ENCODE measurements at places on chromosomes 2 and 18.
A peak's percentile ranks its signal among the peaks of the same experiment; 100 is the strongest.

- no peak for DNase-seq
These were observed 87.3 kb upstream of the LDLRAD4 start for GRCh38 chr18:13131283-13131682.

DNA sequence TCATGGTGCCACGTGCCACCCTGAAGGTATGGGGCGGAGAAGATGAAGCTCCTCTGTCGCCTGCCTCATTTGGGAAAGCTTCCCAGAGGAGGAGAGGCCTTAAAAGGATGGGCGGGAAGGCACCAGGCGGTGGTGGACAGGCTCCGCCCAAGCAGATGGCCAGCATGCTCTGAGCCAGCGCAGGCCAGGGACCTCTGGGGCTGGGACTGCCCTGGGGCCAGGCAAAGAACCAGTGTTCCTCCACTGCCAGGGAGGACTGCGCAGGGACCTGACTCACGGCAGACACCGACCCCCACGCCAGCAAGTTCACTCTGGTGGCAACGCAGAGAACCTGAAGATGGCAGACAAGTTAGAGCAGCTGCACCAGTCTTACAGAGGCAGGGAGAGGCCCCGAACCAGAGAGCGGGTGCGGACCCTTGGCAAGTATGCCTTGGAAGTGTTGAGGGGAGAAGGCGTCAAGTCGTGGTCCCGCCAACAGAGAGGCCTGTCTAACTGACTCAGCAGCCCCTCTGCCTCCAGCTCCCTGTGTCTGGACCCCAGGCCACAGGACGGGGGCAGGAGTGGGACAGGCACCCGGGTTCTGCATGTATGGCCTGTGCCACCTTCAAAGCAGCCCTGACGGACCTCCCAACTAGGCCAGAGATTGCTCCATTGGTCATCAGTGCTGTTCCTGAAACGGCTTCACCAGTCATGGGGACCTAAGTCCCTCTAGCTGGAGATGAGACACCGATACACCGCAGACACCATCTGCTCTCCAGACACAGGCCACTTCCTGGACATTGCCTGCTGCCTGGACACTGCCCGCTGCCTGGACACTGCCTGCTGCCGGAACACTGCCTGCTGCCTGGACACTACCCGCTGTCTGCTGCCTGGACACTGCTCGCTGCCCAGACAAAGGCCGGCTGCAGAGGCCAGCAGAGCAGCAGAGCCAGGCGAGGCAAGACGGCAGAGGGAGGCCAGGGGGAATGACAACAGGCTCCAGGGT lies 124.7 kb downstream of the HDAC4 start:
- DNase-seq, result no peak

GRCh38 chr18:12041561-12041960 lies 52.1 kb upstream of the ANKRD62 start:
- DNase-seq, result no peak

DNA sequence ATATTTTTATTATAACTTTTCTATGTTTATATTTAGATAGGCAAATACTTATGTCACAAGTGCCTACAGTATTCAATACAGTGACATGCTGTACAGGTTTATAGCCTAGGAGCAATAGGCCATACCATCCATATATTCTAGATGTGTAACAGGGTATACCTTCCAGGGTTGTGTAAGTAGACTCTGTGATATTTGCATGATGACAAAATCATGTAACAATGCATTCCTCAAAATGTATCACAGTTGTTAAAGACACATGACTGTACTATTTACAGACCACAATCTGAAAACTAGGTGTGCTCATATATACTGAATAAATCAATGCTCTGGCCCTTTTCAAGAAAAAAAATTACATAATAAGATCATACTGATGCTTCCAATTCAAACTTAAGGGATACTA lies 433.2 kb upstream of the RGPD4 start:
- no peak for DNase-seq

DNA sequence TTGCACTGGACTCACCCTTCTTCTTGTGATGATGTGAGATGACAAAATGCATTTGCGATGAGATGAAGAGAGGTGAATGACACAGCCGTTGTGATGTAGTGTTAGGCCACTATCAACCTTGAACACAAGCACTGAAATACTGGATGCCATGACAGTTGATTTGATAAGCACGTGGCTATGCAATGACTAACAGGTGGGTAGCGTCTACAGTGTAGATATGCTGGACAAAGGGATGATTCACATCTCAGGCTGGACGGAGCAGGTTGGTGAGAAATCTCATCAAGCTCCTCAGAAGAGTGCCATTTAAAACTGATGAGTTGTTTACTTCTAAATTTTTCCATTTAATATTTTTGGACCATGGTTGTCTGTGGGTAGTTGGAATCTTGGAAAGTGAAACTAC lies 375.8 kb upstream of the LYPD1 start:
- DNase-seq, result no peak

DNA sequence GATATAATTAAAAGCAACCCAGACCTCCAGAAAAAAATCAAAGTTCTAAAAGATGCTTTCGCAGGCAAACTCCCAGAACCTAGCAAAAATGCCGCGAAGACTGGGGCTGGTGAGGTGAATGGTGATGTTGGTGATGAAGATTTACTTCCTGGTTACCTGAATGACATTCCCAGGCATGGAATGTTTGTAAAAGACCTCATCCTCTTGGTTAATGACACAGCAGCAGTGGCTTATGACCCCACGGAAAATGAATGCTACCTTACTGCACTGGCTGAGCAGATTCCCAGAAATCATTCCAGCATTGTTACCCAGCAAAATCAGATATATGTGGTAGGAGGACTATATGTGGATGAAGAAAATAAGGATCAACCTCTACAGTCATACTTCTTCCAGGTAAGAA lies 994 bp downstream of the KLHL41 start:
- DNase-seq, result no peak

DNA sequence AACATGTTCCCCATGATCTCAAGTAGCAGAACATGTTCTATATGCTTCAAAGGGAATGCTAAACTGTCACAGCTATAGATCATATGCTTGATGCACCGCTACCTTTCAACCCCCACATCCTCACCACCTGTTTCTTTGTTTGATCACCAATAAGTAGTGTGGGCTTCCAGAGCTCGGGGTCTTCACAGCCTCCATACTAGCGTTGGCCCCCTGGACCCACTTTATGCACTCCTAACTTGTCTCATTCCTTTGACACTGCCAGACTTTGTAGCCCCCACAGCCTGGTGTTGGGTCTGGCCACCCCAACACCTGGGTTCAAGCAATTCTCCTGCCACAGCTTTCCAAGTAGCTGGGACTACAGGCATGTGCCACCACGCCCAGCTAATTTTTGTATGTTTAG lies 11.6 kb upstream of the RBM44 start:
- no peak for DNase-seq

DNA sequence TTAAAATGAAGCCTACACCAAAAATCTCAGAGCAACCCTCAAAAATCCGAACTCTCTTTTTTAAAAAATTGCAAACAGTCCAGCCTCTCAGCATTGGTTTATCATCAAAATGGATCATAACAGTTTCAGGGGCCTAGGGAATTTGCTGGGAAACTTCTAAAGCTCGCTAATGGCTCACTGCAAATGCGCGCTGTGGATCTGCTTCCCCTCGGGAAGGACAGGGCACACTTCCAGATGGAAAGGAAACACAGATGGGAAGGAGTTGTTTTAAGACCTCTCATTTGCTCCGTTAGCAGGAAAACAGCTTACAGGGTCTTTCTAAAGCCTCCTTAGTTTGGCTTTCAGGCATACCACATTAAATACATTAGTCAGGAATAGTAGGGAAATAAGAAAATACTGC lies 27.2 kb downstream of the FECH start:
- no peak for DNase-seq

GRCh38 chr2:119715409-119716283 lies 36.6 kb downstream of the TMEM177 start:
- peak; percentile 78 for DNase-seq

DNA sequence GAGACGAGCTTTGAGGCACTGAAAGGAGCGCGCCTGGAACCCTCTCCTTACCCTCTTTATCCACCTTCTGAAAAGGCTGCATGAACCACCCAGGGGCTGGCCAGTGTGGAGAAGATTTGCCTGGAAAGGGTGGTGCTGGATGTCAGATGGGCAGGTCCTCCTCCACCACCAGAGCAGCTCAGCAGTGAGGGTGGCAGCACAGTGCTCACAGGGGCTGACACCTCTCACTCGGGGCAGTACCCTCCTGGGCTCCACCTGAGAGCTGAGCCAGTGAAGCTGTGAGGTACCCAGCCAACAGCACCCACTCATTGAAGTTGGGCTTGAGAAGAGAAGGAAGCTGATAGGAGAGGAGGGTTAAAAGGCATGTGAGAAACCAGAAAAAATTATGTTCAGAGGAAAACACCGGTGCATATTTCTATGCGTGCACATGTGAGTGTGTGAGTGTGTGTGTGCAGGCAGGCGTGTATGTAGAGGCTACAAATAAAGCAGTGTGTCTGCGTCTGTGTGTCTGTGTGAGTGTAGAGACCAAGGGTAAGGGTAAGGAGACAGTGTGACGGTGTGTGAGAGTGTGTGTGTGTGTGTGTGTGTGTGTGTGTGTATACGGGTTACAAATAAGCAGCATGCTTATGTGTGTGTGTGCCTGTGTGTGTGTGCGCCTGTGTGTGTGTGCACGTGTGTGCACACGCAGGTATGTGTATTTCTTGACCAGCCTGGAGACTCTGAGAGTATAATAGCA lies 40.7 kb downstream of the TEX44 start:
- DNase-seq, result no peak

DNA sequence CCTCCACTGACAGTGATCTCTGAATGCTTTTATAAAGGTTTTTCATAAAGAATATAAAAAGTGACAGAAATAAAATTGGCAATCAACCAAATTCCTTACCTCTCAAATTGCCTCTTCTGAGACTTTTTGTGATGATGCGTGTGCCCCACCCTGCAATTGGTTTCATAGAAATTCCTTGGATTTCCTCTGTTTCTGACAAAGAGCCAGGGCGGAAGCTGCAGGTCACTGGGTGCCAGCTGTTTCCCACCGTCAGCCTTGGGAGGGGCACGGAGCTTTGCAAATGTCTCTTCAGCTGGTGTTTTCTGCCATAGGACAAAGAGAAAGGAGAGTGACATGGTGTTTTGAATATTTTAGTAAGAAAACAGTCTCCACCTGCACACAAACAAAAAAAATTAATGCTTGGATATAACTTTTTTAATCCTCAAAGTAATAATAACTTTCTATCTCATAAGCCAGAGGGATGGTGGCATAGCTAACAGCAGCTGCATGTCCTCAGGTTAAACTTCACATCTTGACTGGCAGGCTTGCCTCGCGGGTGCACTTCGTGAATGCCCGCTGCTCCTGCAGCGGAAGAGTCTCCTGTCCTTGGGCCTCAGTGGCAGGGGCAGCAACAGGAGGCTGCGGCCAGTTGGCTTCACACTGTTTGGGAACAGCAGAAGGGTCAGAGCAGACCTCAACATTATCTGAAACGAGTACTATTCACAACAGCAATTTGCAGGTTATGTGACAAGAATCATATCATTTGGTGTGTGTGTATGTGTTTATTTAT lies 24.7 kb downstream of the AGAP1 start:
- no peak for DNase-seq

DNA sequence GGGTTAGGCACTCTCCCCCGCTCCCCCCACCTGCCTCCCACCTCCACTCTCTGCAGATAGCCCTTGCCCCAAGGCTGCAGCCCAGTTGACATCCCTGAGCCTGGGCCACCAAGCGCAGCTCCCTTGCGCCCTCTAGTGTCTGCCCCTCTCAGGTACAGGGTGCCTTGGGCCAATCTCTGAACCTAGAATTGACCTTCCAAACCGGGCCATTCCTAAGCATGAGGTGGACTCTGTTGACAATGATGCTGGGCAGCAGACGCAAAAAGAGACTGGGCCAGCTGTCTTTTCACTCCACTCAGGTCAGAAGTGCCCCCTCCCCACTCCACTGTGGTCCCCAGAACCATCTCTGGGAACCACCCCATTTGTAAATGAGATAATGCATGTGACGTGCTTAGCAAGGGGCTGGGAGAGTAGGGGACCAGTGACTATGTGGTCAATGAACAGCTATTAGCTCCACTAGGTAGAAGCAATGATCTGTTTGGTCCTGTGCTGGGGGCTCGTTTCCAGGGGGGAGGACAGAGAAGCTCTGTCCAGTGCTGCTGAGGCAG lies 43.3 kb upstream of the PLB1 start:
- no peak for DNase-seq

DNA sequence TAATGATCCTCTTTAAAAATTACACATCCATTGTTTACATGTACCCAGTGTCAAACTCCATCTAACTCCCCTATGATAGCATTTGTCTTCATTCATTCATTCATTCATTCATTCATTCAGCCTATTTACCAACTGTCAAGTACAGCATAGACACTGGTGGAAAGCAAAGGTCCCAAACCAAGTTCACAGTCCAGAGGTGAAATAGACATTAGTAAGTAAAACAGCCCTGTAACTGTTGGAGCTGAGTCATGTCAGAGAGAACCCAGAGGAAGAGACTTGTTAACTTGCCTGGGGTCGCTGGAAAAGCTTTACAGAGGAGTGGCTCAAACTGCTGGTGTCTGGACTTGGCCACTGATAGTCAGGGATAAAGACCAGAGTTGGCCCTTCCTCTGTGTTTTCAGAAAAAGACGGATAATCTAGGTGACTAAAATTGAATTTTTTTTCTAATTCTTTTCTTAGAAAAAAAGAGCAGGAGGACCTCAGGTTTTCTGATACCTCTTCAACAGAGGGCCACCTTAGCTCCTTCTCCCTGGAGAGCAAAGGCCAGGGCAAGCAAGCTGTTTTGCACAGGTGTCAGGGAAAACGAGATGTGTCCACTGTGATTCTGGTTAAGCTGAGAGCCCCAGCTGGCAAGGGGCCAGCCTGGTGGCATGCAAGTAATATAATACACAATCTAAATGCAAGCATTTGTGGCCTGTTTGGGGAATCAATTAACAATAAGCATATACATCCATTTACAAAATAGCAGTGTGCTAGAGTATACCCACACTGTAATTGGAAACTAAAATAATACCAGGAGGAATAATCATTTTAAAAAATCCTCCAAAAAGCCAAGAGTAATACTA lies 96.7 kb upstream of the SLC14A2 start:
- no peak for DNase-seq

DNA sequence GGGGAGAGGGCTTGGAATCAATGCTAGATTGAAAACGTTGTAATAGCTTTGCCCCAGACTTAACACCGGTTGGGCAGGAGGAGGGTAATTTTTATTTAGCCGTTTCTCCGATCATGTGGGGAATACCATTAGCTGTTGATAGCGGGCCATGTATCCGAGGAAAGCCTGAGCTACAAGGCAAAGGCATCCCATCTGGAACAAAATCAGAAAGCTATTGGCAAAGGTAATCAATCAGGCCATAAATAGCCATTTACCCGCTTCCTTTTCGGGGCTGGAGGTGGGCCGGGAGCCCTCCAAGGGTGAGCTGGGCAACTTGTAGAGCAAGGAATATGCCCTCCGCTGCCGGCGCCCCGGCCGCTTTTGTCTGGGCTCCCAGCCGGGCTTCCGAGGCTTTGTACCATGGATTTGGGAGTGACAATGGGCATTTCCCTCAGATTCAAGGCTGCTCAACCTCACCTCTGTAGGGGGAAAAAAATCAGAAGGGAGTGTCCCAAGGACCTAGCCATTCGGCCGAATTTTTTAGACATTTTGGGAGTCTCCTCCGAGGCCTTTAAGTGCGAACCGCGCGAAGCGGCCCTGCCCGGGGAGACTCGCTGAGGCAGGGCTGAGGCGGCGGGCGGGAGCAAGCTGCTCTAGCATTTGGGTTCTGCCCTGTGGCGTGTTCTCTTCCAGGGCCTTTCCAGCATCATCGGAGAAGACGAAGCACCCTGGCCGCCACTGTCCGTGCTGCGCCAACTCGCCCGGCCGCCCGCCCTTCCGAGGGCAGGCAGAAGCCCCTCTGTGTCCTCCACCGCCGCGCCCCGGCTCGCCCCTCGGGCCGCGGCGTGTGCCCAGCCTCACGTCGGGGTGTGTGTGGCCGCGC lies 1.1 kb upstream of the HOXD9 start:
- no peak for DNase-seq

- DNase-seq, result peak; percentile 73
These were observed 199.8 kb upstream of the HDAC4 start for GRCh38 chr2:239600650-239601049.

- no peak for DNase-seq
These were observed 154.5 kb downstream of the ZFP36L2 start for GRCh38 chr2:43071599-43072550.

Data from chondrocyte (in vitro differentiated cells).